GM04503 (cell line): ENCODE measurements at places on chromosomes 11 and 22.

GRCh38 chr22:40857309-40857855, 434 bp downstream of the XPNPEP3 start:
- DNase-seq = no peak

DNA sequence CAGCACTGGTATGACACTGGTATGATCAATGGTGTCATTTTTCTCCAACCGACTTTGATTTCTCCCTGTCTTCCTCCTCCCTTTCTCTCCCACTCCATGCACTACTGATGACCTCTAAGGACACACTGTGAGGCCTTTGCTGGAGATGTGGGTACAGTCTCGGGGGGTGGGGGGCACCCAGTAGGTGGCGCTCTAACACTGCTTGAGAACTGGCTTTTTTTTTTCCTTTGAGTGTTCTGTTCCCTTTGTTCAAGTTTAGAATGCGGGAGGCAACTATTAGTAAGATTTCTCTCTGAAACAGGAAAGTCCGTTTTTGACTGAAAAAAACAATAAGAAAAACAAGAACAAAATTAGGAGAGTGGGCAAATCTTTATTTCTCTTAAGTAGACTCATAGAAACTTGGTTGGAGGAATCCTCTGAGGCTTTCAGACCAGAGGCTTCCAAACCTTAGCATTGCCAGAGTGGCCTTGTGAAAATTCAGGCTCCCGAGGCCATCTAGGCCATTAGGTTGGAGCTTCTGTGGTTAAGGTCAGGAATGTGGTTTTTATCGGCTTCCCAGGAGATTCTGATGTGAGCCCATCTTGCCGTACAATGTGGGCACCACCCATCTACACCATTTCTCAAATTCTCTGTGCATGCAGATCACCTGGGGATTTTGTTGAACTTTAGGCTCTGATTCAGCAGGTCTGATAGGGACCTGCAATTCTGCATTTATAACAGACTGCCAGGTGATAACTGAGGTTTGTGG, 43.2 kb downstream of the PANX1 start:
- DNase-seq = no peak

- DNase-seq = no peak
Measured at GRCh38 chr11:117334896-117335295, 7.2 kb downstream of the CEP164 start.

DNA sequence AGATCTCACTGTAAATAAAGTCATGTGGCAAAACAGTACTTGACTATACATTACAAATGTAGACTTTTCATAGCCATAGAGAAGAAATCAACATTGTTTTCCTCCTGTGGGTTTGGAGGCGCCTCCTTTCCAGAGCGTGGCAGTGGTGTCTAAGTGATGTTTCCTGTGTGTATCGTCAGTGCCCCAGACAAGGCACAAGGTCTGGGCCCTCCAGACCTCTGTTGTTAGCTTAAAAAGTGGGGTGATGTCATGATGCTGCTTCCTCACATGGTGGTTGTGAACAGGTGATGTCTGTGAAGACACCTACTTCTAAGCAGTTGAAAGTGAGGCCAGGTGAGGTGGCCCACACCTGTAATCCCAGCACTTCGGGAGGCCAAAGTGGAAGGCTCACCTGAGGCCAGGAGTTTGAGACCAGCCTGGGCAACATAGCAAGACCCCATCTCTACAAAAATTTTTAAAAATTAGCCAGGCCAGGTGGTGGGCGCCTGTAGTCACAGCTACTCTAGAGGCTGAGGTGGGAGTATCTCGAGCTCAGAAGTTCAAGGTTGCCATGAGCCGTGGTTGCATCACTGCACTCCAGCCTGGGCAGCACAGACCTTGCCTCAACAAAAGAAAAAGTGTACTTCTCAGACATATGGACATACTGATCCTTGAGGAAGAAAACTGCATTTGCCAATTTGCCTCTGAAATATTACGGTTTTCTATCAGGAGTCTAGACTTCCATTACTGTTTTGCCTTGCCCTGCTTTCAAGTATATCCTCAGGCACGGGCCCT, 15.7 kb downstream of the NUP50 start:
- DNase-seq = no peak

GRCh38 chr22:46508491-46508999, 28.9 kb downstream of the CELSR1 start:
- no peak for DNase-seq
